ENCODE measurements at places on chromosomes 13 and 19. TPM values are rescaled to one million over a fixed set of nuclear protein-coding genes. Genes with fewer than 3 reads are reported as not detected.

DNA sequence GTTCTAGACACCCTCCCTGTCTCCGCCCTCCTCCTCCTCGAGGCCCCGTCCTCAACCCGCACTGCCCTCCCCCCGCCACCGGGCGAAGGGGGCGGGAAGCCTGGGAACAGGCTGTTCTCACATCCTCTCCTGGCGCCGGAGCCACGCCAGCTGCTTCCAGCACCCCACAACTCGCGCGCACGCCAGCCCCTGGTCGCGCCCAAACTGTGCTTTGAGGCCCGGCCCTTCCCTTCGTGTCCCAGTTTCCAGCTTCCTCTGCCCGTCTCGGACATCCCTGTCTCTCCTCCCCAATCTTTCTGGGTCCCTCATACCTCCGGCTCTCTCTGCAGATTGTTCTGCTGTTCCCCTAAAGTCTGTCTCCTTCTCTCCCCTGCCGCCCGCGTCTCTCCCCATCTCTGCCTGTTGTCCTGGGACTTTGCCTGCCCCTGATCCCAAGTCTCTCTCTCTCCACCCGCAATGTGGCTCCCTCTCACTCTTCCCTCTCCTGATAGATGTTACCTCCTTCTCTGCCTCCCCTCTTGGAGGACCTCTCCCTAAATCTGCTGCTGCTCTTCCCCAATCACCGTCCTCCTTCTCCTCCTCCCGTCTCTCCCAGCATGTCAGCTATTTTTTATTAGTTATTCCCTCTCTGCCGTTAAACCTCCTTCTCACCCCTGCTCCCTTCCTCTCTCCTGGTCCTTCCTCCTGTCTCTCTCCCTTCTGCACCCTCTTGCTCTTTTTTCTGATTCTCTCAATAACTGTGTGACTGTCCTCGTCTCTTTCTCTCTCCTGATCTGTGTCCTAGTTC, 14.2 kb downstream of the DPF1 start:
- H3K27me3 ChIP-seq = peaks cover 29% of the 10 kb centered on the region
- H3K27ac ChIP-seq = no peak overlapping the region
- no peaks in the 10 kb centered on the region for H3K36me3 ChIP-seq
- no peaks in the 10 kb centered on the region for H3K4me1 ChIP-seq
- peak; percentile 56 for DNase-seq
- no peak overlapping the region for H3K4me3 ChIP-seq

- no peak overlapping the region for H3K27ac ChIP-seq
- no peaks in the 10 kb centered on the region for H3K27me3 ChIP-seq
- DNase-seq = no peak
- no peak overlapping the region for H3K4me3 ChIP-seq
These were observed 515.6 kb downstream of the UQCRFS1 start for GRCh38 chr19:28697308-28697707.

The DZIP1 gene
- 3.6 TPM for total RNA-seq

GRCh38 chr19:17829855-17830566, 8.7 kb upstream of the INSL3 start:
- H3K36me3 ChIP-seq = no peaks in the 10 kb centered on the region
- DNase-seq = peak; percentile 63
- no peaks in the 10 kb centered on the region for H3K27me3 ChIP-seq
- peak overlapping the region; percentile 17 for H3K27ac ChIP-seq

The ZNF429 gene
- total RNA-seq = 15.1 TPM

The ZNF570 gene
- total RNA-seq = 1.7 TPM

DNA sequence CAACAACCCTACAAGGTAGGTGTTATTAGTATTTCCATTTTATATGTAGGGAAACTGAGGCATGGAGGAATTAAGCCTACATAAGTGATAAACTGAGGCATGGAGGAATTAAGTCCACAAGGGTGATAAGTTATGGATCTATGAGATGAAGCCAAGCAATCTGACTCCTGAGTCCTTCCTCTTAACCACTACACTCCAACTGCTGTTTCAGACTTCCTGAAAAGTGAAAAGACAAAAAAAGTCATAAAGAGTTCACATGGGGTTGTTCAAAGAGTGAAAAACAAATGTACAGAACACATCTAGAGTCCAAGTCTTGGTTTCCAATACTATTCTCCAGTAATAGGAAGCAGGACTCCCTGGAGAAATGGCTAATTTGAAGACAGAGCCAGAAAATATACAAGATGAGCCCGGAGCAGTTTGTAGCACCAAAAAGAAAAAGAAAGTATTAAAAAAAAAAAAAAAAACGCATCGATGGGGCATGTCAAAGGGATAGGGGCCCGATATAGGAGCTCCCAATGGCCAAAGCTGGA, 12.1 kb downstream of the CRYL1 start:
- no peaks in the 10 kb centered on the region for H3K4me1 ChIP-seq
- no peak for DNase-seq
- no peaks in the 10 kb centered on the region for H3K36me3 ChIP-seq
- H3K27me3 ChIP-seq = no peaks in the 10 kb centered on the region

DNA sequence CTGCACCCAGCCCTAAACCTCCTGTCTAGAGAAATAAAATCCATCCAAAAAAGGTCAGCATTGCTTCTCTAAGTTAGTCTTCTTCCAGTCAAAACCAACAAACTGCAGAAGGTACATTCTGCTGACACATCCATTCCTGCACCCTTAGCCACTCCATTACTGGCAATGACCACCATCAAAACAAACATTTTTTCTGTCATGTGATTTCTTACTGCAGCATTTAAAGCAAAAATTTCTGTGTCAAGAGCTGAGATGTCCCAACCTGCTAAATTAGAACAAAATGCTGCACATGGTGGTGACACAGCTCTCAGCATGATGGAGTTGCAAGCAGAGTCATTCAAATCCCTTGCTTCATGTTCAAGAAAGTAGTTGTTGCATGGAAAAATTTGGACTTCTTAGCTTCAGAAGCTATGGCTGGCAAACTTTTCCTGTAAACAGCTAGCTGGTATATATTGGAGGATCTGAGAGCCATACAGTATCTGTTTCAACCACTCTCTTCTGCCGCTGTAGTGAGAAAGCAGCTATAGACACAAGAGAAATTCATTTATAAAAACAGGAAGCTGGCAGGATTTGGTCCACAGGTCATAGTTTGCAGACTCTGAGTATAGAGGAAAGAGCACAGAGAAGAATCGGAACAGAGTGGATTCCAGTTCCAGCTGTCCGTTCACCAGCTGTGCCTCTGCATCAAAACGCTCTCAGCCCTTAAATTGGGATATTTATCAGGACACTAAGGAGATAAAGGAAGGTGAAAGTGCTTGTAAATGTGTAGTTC, 17.4 kb downstream of the RUBCNL start:
- no peaks in the 10 kb centered on the region for H3K4me1 ChIP-seq
- H3K27me3 ChIP-seq = no peaks in the 10 kb centered on the region
- H3K36me3 ChIP-seq = no peaks in the 10 kb centered on the region
- no peak for DNase-seq
- H3K27ac ChIP-seq = no peak overlapping the region
- no peak overlapping the region for H3K4me3 ChIP-seq

DNA sequence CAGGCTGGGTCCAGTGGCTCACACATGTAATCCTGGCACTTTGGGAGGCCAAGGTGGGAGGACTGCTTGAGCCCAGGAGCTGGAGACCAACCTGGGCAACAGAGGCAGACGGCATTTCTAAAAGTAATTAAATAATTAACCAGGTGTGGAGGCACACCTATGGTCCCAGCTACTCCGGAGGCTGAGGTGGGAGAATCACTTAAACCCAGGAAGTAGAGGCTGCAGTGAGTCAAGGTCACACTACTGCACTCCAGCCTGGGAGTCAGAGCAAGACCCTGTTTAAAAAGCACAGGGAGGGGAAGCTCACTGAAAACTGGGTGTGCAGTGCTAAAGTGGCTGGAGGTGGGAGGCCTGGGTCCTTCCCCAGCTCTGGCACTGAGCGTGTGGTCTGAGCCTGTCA, 9.7 kb downstream of the LATS2 start:
- H3K36me3 ChIP-seq = no peaks in the 10 kb centered on the region
- peak; percentile 3 for DNase-seq
- no peak overlapping the region for H3K4me3 ChIP-seq
- H3K27me3 ChIP-seq = no peaks in the 10 kb centered on the region
- H3K27ac ChIP-seq = no peak overlapping the region

The LPAR6 gene
- 17.8 TPM for total RNA-seq

- H3K36me3 ChIP-seq = no peaks in the 10 kb centered on the region
- peak within 1 kb of the TSS; percentile 24 for H3K27ac ChIP-seq
- peak within 1 kb of the TSS; percentile 52 for H3K4me3 ChIP-seq
These were observed at the start of gene KL for GRCh38 chr13:33016414-33017322. TSS of gene KL (plus strand) at chr13:33016423. CDS start at chr13:33016441, 18 bp downstream.

GRCh38 chr13:84684048-84684662, 801.9 kb upstream of the SLITRK1 start:
- H3K27ac ChIP-seq = no peak overlapping the region
- H3K36me3 ChIP-seq = no peaks in the 10 kb centered on the region
- H3K4me3 ChIP-seq = no peak overlapping the region
- no peaks in the 10 kb centered on the region for H3K27me3 ChIP-seq

The GNG7 gene
- 3.2 TPM for total RNA-seq

The ARL11 gene
- total RNA-seq = 2.3 TPM

DNA sequence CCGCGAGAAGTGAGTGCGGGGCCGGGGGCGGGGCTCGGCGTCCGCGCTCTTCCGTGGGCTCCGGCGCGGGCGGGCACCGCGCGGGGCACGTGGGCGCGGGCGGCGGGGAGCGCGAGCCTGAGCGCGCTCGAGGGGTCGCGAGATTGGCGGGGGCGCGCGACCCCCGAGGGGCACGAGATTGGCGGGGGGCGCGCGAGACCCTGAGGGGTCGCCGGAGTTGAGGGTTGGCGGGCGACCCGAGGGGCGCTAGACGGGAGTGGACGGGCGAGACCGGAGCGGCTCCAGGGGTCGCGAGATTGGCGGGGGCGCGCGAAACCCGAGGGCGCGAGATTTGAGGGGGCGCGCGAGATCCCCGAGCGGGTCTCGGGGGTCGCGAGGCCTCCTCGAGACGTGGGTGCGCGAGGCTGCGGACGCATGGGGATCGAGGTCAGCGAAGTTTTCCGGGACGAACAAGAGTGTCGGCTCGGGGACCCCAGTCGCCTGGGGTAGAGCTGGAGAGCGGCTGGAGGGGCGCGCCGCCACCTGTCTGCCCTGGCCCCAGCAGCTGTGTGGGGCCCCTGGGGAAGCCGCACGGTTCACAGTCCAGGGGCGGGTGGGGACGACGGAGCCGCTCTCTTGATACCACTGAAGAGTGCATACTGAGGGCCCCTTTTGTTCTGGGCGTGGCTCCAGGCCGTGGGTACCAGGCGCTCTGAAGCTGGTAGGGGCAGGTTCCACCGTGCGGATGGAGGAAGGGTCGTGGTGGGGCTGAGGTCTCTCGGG, 682 bp downstream of the SSBP4 start:
- H3K4me3 ChIP-seq = peak overlapping the region; percentile 73
- peak overlapping the region; percentile 79 for H3K27ac ChIP-seq
- peak; percentile 74 for DNase-seq

- no peak overlapping the region for H3K4me3 ChIP-seq
- DNase-seq = no peak
- H3K36me3 ChIP-seq = peaks cover 5% of the 10 kb centered on the region
- no peak overlapping the region for H3K27ac ChIP-seq
These were observed 26.0 kb downstream of the NAXD start for GRCh38 chr13:110641055-110642015.

The IGFL1 gene
- not detected for total RNA-seq

- no peaks in the 10 kb centered on the region for H3K36me3 ChIP-seq
- H3K27ac ChIP-seq = no peak overlapping the region
- no peak for DNase-seq
These were observed 176.0 kb downstream of the CACNA1A start for GRCh38 chr19:13330285-13330684.

GRCh38 chr13:31116224-31116623, 45.5 kb downstream of the HSPH1 start:
- H3K36me3 ChIP-seq = no peaks in the 10 kb centered on the region
- H3K27ac ChIP-seq = no peak overlapping the region
- no peak for DNase-seq
- H3K27me3 ChIP-seq = no peaks in the 10 kb centered on the region

DNA sequence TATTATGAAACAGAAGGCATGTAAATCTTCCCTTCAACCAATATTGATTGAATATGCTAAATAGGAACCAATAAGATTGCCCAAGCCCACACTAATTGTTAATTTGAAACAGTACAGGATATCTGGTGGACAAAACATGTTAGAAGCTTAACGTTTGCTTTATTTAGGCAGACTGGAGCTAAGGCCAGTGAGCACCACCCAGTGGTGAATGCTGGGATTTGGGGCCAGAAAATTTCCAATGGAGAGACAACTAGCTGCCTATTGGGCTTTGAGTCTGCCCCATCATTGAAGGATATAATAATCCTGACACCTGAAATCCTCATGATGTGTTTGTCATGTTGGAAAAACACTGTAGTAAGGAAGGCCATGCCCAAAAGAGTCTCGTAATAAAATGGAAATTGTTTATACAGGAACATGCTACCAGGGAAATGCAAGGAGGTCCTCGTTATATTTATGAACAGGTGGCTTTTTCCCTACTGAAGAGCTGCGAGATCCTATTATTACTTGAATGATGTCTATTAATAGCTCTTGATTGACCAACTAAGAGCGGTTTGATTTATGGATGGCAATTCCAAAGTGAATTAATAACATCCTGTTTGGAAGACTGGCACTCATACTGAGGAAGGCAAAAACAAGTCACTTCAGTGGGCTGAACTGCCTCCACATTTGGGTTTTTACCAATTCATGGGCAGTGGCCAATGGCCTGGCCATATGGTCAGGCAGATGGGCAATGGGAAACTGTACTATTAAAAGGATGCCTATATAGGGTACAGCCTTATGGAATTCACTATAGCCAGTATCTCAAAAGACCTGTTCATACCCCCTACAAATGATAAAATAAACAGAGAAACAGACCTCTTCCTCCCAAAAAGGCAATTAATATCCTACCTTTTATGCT, 8.7 kb downstream of the SIGLECL1 start:
- peak; percentile 20 for DNase-seq
- H3K36me3 ChIP-seq = no peaks in the 10 kb centered on the region
- H3K4me1 ChIP-seq = no peaks in the 10 kb centered on the region
- no peak overlapping the region for H3K27ac ChIP-seq

DNA sequence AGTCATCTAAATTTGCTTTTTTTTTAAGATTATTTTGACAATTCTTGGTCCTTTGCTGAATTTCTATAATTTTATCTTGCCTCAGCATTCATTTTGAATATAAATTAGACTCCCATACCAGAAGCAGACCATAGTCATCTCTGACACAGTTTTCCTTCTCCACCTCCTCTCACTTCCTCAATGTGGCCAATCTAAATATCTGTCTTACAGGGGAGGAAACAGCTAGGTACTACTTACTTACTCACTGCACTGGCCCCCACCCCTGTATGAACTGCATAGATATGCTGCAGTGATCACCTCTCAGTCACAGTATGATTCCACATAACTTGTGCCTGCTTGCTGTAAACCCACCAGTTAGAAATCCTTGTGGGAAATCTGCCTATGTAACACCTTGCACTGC, 665.6 kb downstream of the FGF9 start:
- H3K4me3 ChIP-seq = no peak overlapping the region
- H3K36me3 ChIP-seq = no peaks in the 10 kb centered on the region
- no peak for DNase-seq
- H3K4me1 ChIP-seq = no peaks in the 10 kb centered on the region
- no peaks in the 10 kb centered on the region for H3K27me3 ChIP-seq
- H3K27ac ChIP-seq = no peak overlapping the region

The NLRP11 gene
- 0.07 TPM for total RNA-seq

All from colonic mucosa (tissue), 4 donors.